Kidney capillary endothelial cell (primary cell): ENCODE measurements at places on chromosomes 1 and 21.

DNA sequence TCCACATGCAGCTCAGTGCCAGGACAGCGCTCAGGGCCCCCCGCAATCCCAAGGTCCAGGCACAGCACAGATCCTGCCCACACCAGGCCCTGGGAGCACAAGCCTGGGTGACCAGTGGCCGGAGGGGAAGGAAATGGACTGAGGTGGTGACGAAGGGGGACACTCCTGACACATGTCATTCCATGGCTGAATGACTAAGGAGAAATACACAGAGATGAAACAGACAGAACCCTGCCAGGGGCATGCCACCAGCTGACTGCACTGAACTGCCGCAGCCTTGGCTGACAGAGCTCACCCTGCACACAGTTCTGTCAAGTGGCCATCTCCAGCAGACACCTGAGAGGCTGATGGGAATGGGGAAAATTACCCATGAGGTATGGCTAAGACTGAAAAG is 56.1 kb downstream of the HSF2BP start:
- no peak for DNase-seq

- DNase-seq, result no peak
Measured at GRCh38 chr1:65265296-65265650, 44.1 kb upstream of the DNAJC6 start.

GRCh38 chr1:100353071-100353801 is 930 bp downstream of the CDC14A start:
- no peak for DNase-seq

DNA sequence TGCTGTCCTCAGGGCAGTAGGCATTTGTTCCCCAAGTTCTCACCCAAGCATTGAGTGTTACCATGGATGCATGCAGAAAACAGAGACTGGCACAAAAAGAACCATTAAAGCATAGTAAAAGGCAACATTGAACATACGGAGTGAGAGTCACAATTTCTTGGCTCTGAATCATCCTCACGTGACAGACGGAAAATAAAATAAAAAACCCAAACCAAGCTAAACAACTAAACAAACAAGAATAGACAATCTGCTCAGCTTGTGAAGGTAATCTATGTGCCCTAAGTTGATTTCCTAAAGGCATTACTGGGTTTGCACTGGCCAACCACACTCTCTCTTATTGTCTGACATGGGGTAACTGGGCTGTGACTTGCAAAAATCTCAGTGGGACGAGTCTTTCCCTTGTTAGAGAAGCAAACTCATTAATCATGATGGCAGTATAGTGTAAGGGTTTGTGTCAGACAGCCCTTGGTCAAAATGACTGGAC is 306.0 kb downstream of the ASTN1 start:
- DNase-seq, result no peak

GRCh38 chr1:14923727-14924452 is 229.7 kb upstream of the TMEM51 start:
- peak; percentile 33 for DNase-seq

GRCh38 chr1:67214420-67215174 is 48.3 kb downstream of the IL23R start:
- DNase-seq, result peak; percentile 7

DNA sequence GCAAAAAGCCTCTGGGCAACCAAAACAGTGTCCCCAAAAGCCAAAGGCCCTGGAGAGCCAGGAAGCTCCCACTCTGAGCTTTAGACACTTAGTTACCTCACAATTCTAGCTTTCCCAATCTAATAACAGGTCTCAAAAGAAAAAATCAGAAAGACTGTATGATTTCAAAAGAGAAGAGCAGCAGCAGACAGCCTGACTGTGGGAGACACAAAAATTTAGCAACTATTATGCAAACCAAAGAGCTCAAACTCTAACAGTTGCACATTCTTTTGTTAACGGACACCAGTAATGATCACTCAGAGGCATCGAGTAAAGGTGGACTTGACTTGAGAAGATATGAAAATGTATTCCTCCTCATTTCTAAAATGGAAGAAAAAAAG is 160.1 kb downstream of the SLC45A1 start:
- no peak for DNase-seq

DNA sequence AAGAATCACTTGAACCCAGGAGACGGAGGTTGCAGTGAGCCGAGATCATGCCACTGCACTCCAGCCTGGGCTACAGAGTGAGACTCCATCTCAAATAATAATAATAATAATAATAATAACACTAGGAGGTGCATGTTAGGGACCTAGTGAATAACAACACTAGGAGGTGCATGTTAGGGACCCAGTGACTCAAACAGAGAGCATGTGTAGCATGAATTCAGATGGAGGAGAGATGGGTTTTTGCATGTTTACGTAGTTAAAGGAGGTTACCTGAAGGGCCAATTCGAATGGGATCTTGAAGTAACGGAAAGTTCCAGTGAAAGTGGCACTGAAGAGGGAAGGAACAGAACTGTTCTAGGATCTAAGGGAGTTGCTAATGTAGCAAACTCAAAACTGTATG is 7.1 kb upstream of the KCNK1 start:
- DNase-seq, result no peak

- DNase-seq, result no peak
Measured at GRCh38 chr1:27545271-27545670, 55.3 kb upstream of the WASF2 start.

DNA sequence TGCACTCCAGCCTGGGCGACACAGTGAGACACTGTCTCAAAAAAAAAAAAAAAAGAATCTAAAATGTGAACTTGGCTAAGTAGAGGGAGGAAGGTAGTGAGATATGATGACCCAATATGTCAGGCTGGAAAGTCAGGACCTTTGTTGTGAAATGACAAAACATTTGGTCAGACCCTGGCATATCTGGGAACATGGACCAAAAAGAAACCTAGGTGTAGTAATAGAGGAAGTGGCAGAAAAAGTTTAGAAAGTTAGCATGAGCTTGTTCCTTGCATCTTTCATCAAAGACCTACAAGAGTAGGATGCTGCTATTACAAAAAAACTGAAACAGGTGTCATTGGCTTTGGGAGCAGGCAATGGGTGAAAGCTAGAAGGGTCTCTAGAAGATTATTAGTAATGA is 7.3 kb upstream of the S100A3 start:
- no peak for DNase-seq

DNA sequence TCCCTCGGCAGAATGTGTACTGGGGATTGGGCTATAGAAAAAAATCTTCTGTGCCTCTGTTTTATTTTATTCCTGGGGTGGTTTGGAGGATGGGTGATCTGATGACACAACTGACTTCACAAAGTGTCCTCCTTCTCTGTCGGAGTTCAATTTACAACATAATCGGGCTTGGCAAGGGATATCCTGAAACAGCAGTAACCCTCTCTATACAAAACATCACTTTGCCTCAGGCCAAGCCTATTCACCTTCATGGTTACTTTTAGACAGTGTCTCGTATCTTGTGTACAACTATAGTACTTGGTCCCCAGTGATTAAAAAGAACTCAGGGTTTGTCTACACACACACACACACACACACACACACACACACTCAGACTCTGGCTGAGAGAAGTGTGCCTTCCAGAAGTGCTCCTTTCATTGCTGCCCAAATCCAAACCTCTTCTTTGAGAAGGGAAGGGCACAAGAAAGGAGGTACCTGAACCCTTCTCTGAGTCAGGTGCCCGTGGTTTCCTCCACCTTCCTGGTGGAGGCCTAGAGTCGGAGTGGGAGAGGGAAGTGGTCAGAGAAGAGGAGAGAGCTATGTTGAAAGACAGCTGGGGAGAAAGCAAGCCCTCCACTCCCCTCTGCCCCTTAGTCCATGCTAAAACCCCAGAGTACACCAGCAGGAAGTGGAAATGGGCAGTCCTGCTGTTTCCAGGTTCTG is 62.4 kb upstream of the POU2F1 start:
- DNase-seq, result no peak

DNA sequence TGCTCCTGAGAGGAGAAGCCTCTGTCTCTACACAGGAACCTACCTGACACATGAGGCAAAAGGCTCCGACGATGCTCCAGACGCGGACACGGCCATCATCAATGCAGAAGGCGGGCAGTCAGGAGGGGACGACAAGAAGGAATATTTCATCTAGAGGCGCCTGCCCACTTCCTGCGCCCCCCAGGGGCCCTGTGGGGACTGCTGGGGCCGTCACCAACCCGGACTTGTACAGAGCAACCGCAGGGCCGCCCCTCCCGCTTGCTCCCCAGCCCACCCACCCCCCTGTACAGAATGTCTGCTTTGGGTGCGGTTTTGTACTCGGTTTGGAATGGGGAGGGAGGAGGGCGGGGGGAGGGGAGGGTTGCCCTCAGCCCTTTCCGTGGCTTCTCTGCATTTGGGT is 3.9 kb upstream of the ACKR1 start:
- DNase-seq, result no peak

GRCh38 chr1:230735447-230735846 is 11.7 kb upstream of the CAPN9 start:
- DNase-seq, result no peak

DNA sequence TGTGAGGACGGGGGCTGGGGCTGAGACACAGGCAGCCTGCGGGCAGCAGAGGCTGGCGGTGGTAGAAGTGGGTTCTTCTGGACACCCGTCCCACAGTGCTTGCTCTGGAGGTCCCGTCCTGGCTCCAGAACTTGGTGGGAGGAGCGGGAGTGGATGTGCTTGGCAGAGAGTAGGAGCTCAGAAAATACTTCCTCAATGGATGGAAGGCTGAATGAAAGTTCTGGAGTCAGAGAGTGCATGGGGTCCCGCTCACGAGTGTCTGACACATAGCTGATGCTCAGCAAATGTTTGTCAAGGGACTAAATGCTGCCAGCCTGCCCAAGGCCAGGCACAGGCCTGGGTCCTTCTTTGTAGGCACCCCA is 13.4 kb upstream of the NES start:
- no peak for DNase-seq

GRCh38 chr1:53625049-53625448 is 113.9 kb downstream of the GLIS1 start:
- DNase-seq, result no peak

GRCh38 chr1:12301518-12302237 is 71.8 kb downstream of the VPS13D start:
- no peak for DNase-seq

GRCh38 chr1:51661081-51661518 is 44.2 kb downstream of the OSBPL9 start:
- peak; percentile 75 for DNase-seq

DNA sequence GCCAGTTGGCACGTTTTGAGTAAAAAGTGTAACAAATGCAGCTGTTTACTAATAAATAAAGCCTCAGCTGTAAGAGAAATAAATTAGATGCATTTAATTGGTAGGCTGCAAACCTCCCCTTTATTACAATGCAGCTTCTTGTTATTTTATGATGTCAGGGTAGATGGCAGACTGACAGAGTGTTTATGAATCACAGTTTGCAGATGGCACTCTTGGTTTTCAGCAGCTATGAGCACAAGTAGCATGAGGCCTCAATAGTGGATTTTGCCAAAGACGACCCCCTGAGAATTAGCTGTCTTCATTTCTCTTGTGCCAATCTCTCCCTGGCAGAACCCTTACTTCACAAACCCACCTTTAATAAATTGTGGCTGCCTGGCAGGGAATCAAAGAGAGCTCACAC is 161.2 kb upstream of the C1orf87 start:
- DNase-seq, result no peak

- no peak for DNase-seq
Measured at GRCh38 chr1:83559129-83559840, 439.6 kb downstream of the TTLL7 start.

DNA sequence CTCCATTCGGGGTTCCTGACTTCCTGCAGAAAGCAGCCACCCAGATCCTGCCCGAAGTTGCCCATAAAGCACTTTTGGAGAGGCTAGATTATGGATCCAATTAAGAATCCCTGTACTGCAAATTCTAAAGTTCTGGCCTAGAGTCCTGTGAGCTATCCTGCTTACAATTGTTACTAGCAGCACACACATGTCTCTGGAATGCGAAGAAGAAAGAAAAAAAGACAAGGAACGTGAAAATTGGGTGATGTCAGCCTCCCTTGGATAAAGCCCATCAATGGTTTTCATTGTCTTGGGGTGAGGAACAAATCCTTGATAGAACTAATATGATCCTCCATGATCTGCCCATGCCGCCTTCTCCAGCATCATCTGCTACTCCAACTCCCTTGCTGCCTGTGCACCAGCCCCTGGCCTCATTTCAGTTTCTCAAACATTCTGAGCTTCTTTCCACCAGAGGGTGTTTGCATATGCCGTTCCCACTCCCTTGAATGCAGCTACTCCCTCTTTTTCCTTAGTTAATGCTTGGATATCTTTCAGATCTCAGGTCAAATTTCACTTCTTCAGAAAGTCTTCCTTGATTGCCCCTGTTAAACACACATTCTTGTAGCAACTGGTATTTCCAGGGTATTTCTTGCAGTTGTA is 94.0 kb downstream of the ST6GALNAC5 start:
- no peak for DNase-seq

GRCh38 chr1:168372861-168373371 is 92.2 kb downstream of the TBX19 start:
- DNase-seq, result no peak

- DNase-seq, result no peak
Measured at GRCh38 chr1:242784084-242784483, 259.6 kb upstream of the PLD5 start.

- DNase-seq, result no peak
Measured at GRCh38 chr1:174535207-174535606, 87.4 kb downstream of the GPR52 start.
